ENCODE measurements at places on chromosomes 6 and 20. TPM values are rescaled to one million over a fixed set of nuclear protein-coding genes. Genes with fewer than 3 reads are reported as not detected.

- DNase-seq = no peak
Measured at GRCh38 chr6:155106456-155107115, 111.5 kb downstream of the TIAM2 start.

DNA sequence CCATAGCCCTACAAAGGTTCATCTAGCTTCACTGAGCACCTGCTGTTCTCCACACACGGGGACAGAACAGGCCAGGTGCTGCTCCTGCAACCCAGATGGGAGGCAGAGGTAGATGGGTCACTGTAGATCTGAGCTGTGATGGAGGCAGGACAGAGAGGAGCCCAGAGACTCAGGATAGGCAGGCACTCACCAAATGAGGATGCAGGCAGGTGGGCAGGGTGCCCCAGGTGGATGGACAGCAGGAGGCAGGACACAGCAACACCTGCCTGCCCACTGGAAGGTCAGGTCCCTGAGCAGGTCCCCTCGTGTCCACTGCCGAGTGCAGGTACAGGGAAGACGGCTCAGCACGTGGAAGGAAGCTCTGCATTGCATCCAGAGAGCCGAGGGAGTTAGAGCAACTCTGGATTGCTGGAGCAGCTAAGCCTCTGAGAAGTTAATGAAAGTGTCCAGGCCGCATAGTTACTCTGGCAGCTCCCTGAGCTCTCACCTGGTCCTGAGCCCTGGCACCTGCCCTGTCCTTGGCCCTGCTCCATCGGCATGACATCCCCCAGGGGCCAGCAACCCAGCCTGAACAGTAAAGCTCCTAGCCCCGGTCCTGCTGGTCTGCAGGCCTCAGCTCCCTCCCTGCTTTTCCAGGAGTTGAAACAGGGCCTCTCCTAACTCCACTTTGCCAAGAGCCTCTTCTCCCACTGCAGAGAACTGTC, 4.9 kb upstream of the YTHDF1 start:
- DNase-seq = no peak

- no peak for DNase-seq
Measured at GRCh38 chr20:7257692-7258466, 490.4 kb downstream of the BMP2 start.

DNA sequence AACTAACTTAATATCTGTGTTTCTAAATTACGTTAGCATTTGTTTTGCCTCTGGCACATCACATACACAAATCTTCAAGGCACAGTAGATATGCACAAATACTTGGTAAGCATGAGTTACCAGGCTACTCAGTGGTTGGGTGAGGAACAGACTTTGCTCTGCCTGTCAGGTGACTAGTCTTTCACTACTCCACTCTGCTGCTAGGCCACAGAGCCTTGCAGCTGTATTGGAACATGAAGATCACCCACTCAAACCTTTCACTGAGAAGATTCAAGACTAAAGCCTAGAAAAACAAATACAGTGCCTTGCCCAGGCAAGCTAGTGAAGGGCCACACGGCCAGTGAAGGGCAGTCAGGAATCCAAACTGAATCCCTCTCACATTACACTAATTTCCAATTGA, 47.0 kb downstream of the DTNBP1 start:
- DNase-seq = no peak

GRCh38 chr20:8601542-8601912, 467.4 kb upstream of the PLCB4 start:
- DNase-seq = no peak

Gene SUMO4
- not detected for polyA plus RNA-seq

Gene SCRT2
- not detected for polyA plus RNA-seq

Gene MYLK4
- 0.22 TPM for polyA plus RNA-seq

Gene SLC35F1
- polyA plus RNA-seq = 0.07 TPM

Gene COL21A1
- 0.35 TPM for polyA plus RNA-seq

Gene TNFRSF6B
- 2.5 TPM for polyA plus RNA-seq

Gene PLAGL2
- polyA plus RNA-seq = 5.9 TPM

Measured in AG04450 (cell line).